ENCODE measurements at places on chromosomes 6 and 20.

- DNase-seq, result no peak
Observed at GRCh38 chr20:57097245-57097915, 169.1 kb downstream of the BMP7 start.

- no peak for DNase-seq
Observed at GRCh38 chr6:154229786-154230185, 126.8 kb downstream of the IPCEF1 start.

- peak; percentile 35 for DNase-seq
Observed at GRCh38 chr6:101083533-101084175, 202.5 kb upstream of the ASCC3 start.

DNA sequence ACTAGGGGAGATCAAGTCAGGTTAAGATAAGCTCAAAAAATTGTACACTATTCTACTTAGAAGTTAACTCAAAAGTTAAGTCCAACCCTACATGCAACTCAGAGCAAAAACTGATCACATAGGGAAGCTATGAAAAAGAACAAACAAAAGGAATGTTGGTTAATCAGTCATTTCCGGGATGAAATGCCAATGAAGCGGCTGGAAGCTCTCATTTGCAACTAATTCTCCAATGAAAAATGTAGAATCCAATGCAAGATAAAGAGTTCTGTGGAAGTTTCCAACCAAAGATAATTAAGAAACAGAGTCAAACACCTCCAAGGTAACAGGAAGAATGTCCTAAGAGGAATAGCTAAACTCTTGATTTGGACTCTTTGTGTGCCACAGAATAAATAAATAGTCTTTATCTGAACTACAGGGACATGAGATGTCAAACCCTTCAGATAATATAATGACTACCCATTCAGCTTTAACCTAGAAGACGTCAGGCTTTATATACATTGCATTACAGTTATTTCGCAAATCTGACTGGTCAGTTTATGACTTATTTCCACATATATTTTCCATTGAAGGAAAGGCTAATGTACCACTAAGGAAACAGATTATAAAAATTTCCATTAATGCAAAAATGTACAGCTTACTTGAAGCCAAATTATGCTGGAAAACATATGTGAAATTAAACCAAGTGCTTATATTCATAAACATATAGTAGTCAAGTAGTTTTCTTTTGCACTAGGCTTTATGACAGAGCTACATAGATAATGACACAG lies 48.0 kb upstream of the DST start:
- DNase-seq, result peak; percentile 62

- DNase-seq, result no peak
Observed at GRCh38 chr6:110201151-110201884, 21.1 kb downstream of the CDC40 start.

Data from AG08395 (cell line).